Activated naive CD8-positive, alpha-beta T cell treated with anti-CD3 and anti-CD28 coated beads for 36 hours (primary cell): ENCODE measurements at places on chromosomes 6 and 20. TPM values are rescaled to one million over a fixed set of nuclear protein-coding genes. Genes with fewer than 3 reads are reported as not detected.

DNA sequence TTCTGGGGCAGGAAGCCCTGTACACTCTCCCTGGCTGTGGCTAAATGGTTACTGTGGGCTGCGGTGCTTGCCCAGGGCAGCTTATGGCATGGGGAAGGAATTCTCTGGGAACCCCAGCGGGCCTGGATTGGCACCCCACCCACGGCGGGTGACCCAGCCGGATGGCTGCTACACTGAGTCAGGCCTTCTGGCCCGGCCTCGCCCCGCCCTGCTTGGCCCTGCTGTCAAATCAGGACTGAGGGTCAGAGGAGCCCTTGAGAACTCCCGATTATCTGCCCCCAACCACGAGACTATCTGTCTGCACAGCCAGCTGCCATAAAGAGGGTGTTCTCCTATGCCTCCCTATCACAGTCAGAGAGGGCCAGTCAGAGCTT, 7.3 kb upstream of the ITPR3 start:
- no peak for DNase-seq
- no peaks in the 10 kb centered on the region for H3K27me3 ChIP-seq
- H3K4me1 ChIP-seq, result peaks cover 5% of the 10 kb centered on the region
- no peaks in the 10 kb centered on the region for H3K36me3 ChIP-seq
- H3K4me3 ChIP-seq, result no peak overlapping the region

- H3K36me3 ChIP-seq, result no peaks in the 10 kb centered on the region
- no peak overlapping the region for H3K27ac ChIP-seq
- peaks cover 9% of the 10 kb centered on the region for H3K27me3 ChIP-seq
- H3K4me3 ChIP-seq, result no peak overlapping the region
- no peaks in the 10 kb centered on the region for H3K4me1 ChIP-seq
Measured at GRCh38 chr20:50426866-50427718, 83.1 kb upstream of the PTPN1 start.

The ANGPT4 gene
- total RNA-seq, result not detected

GRCh38 chr6:19995575-19996257, 158.5 kb downstream of the ID4 start:
- peaks cover 3% of the 10 kb centered on the region for H3K36me3 ChIP-seq
- DNase-seq, result no peak
- H3K27me3 ChIP-seq, result peaks cover 28% of the 10 kb centered on the region
- peaks cover 2% of the 10 kb centered on the region for H3K4me1 ChIP-seq

GRCh38 chr6:133817460-133818047, 71.4 kb upstream of the TCF21 start:
- no peak overlapping the region for H3K27ac ChIP-seq
- H3K4me1 ChIP-seq, result peaks cover 6% of the 10 kb centered on the region
- H3K27me3 ChIP-seq, result peaks cover 13% of the 10 kb centered on the region
- peak; percentile 27 for DNase-seq
- no peak overlapping the region for H3K4me3 ChIP-seq

The LKAAEAR1 gene
- 0.47 TPM for total RNA-seq

The PEX6 gene
- 16.7 TPM for total RNA-seq

The DST gene
- total RNA-seq, result 1.8 TPM
